ENCODE measurements at places on chromosomes 5 and 9.

DNA sequence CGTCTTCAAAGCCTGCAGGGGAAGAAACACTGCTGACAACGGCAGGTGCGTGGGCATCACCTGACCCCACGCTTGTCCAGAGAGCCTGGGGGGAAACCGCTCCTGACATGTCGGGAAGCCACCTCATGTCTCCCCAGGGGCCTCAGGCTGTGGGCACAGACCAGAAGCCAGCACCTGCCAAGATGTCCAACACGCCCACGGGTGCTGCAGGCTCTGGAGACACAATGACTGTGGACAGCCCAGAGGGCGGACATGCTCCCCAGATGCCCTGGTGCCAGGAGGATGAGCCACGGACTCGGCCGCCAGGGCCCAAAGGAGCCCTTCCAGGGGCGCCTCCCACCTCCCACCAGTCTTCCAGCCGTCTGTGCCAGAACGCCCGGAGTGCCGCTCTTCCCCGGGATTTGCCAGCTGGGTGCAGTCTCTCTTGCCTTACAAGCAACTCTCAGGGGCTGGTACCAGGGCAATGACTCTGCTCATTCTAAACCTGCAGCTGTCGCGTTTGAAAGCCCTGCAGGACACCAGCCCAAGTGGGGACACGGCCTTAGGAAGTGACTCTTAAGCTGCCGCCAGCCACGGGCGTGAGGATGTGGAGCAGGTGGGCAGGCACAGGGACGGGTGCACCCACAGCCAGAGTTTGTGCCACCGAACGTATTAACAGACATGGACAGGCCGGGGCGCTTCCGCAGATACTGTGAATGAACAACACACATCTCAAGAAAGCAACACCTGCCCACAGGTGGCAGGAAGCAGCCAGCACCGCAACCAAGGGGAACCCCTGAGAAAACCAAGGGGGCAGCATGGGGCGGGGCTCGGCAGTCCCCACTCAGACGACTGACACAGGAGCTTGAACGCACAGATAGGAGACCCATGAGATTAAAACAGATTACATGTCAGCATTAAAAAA lies 6.8 kb upstream of the LHX3 start:
- no peak for ATAC-seq

DNA sequence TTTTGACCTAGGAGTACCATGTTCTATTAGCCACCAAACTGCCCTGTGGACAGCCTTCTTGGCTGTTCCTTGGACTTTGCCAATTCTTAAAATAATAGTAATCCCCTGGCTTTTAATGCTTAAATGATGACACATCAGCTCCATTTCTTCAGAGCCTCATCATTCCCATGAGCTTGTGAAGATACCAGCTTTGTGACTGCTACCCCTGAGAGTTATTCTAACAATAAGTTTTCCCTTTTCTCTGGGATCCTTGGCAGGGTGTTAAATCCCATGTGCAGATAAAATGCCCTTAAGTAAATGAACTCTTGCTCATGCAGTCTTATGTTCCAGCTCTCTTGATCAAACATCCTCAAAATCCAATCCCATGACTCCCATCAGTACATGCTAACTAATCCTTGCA lies 415.3 kb downstream of the CETN3 start:
- ATAC-seq: no peak

GRCh38 chr9:131418143-131419025 lies 24.5 kb downstream of the PRRC2B start:
- ATAC-seq: no peak

DNA sequence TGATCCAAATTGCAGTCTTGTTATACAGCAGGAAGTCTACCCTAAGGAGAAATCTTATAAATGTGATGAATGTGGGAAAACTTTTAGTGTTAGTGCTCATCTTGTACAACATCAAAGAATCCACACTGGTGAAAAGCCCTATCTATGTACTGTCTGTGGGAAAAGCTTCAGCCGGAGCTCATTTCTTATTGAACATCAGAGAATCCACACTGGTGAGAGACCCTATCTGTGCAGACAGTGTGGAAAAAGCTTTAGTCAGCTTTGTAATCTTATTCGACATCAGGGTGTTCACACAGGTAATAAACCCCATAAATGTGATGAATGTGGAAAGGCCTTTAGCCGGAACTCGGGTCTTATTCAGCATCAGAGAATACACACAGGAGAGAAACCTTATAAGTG lies 10.4 kb downstream of the ZNF189 start:
- ATAC-seq: no peak

DNA sequence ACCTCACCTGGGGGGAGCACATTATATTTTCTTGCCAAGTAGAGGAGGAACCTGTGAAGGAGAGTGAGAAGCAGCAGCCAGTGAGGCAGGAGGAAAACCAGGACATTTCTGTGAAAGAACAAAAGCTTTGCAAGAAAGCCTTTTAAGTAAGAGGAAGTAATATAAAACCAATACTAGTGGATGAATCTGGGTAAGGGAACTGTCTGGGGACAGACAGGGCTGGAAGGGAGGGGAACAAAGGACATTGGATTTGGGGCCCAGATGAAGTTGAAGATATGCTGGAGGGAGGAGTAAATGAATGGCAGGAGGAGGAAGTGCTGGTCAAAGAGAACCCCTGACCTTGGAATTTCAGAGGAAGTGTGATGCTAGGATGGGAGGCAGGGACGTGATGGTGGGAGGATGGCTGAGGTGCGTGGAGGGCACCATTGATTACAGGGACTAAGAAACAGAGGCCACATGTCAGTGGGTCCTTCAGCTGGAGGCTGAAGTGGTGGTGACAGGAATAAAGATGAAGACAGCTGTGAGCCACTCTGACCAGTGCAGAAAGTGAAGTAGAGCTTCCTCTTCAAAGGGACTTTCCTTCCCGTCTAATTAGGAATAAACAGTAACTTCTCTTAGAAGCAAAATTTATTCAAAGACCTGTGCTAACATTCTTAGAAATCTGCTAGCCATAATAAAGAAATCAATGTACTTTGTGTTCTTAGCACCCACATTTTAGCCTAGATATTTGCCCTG lies 43.5 kb upstream of the FABP6 start:
- ATAC-seq: no peak

DNA sequence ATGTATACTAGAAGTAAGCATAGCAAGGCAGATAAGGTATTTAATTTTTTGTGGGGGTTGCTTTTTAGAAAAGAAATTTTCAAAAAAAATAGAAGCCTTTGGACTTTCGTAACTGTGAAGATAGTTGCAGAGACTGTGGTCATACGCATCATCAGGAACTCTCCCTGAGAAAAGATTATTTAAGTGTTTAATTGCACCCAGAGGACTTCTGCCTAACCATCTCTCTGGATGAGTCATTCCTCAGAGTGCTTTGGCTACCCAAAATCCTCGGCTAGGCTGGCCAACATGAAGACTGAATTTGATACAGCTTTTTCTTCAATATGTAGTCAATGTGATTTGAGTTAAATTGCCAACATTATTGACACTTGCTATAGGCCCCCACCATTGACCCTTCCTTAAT lies 296.4 kb downstream of the TLR4 start:
- ATAC-seq: no peak

DNA sequence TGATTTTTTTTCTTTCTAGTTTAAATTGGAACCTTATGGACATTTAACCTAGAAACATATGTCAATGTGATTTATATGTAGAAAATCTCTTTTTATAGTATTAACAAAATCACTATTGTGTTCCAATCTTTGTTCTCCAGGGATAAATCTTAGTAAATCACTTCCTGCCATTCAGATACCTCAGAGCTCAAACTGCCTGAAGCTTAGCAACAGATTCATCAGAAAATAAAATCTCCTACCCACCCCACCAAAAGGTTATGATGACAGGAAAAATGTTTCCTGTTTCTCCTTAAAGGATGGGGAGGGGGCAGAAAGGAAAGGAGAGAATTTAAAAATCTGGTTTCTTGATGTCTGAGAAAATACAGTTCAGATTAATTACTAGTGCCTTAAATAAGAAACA lies 105.0 kb upstream of the TUT7 start:
- no peak for ATAC-seq

- no peak for ATAC-seq
These were observed 743.7 kb upstream of the GRAMD2B start for GRCh38 chr5:125679522-125679921.

GRCh38 chr5:159155960-159156359 lies 53.4 kb downstream of the RNF145 start:
- no peak for ATAC-seq

GRCh38 chr9:98108531-98109031 lies 10.4 kb downstream of the TRIM14 start:
- peak; percentile 29 for ATAC-seq

GRCh38 chr5:13921578-13921977 lies 22.9 kb downstream of the DNAH5 start:
- no peak for ATAC-seq

- no peak for ATAC-seq
These were observed 21.4 kb downstream of the ALDH1A1 start for GRCh38 chr9:72931437-72931836.

DNA sequence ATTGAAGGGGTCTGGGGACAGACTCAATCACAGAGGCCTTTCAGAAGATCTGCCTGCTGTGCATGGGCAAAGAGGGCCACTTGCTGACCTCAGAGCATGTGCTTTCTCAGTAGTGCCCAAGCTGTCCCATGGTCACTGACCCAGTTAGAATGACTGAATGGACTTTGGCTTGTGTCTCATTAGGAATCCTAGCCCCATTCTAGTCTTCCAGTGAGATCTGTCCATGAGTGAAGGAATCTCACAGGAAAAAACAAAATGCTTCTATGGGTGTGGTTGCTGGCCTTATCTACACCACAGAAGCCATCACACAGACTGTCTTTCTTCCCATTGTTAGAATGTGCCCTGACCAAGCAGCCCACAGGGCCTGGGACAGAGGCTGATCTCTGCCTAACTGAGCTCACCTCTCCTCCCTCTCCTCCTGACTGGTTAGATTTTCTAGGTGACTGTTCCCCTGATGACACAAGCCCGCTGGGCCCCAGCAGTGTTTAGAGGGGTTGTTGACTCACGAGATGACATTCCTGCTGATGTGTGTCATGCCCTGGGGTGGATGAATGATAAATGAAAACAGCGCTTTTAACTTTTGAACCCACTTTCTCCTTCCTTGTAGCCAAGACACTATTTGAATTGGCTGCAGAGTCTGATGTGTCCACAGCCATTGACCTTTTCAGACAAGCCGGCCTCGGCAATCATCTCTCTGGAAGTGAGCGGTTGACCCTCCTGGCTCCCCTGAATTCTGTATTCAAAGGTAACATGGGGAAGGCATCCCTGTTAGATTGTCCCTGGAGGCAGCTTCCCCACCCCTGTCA lies 24.8 kb downstream of the TGFBI start:
- peak; percentile 91 for ATAC-seq

GRCh38 chr9:21969011-21969940 lies 24.9 kb downstream of the CDKN2A start:
- ATAC-seq: no peak

DNA sequence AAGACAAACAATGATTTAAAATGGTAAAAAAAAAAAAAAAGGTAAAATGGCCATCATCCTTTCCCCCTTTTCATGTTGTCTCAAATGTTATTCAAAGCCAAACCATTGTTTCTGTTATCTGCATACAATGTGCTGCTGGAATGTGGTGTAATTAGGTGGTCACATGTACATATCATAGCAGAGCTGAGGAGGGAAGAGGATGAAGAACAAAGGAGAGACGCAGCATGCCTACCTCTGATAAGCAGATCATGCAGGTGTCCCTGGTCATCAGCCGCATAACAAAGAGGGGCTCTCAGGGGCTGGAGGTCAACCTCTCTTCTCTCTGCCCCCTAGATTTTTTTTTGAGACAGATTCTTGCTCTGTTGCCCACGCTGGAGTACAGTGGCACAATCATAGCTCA lies 141.0 kb downstream of the CARTPT start:
- no peak for ATAC-seq

GRCh38 chr5:59807806-59808205 lies 85.7 kb downstream of the PDE4D start:
- ATAC-seq: no peak

DNA sequence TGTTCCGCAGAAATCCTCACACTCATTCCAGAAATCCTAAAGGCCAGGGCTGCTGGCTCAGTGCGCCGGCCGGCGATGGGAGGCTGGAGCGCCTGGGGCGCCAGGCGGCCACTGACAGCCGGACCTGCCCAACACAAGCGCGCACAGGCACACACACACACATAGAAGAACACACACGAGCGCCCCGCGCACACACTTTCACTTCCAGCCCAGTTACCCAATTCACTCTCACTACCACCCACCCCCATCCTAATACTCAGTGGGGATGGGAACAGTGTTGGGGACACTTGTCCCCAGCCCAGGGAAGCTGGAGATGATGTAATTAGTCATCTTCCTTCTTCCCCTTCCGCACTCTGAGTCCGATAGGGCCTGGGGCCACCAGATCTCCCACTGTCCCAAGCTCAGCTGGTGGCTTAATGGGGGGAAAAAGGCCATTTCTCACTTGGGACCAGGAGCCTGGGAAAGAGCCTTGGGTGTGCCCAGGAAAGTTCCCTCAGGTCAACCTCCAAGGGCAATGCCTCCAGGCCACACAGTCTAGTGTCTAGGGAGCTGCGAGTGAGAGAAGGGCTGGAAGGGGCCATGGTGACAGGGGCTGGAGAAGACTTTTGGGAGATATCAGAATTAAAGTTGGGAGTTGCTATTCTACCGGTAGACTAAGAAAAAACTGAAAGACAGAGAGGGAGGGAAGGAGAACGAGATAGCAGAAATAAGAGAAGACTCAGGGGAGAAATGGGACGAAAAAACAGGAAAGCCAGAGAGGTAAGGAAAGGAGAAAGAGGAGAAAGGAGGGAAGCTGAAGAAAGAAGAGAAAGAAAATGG lies 1.7 kb downstream of the EBF1 start:
- ATAC-seq: no peak

DNA sequence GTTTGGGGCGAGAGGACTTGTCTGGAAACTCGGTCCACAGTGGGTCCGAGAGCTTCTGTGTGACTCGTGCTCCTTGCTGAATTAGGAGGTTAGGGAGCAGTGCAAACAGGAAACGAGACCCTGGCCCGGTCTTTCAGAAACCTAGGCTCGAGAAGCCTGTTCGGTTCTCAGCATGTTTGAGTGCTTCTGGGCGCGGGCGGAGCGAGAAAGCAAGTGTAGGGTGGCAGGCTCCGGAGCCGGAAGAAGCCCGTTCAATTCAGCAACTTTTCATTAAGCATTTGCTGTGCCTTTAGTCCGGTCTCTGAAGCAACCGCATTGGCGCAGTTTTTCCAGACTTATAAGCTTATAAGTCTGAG lies 547 bp downstream of the CLTA start:
- peak; percentile 23 for ATAC-seq

All from esophagus mucosa (tissue), 1 donor.